ENCODE measurements at places on chromosomes 12 and 14. TPM values are rescaled to one million over a fixed set of nuclear protein-coding genes. Genes with fewer than 3 reads are reported as not detected.

The SLC2A14 gene
- total RNA-seq: under 0.01 TPM

The FAM90A1 gene
- 0.41 TPM for total RNA-seq

- no peak for DNase-seq
Observed at GRCh38 chr12:124169577-124170284, 125.2 kb upstream of the RFLNA start.

DNA sequence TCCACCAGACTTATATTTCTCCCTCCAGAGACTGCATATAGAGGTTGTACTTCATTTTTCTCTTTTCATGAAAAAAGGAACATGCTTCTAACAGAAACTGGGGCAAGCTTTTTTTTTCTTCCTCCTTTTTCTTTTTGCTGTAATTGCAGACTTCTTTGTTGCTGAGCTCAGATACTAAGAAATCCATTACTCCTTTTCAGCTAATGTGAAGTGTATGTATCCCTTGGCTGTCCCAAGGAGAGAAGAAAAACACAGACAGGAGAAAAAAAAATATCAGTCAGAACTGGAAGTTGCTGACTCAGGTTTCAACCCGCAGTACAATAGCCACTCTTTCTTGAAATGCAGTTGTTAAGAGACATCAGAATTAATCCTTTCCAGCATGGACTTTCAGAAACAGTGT, 1248.4 kb downstream of the LRFN5 start:
- DNase-seq: no peak

GRCh38 chr12:1131811-1132224, 140.8 kb downstream of the ERC1 start:
- no peak for DNase-seq

GRCh38 chr14:87966816-87967215, 26.2 kb downstream of the GALC start:
- no peak for DNase-seq

GRCh38 chr14:54123841-54124240, 167.2 kb upstream of the BMP4 start:
- no peak for DNase-seq

GRCh38 chr12:12070674-12071656, at the start of gene BCL2L14:
BCL2L14 (plus strand) TSS chr12:12070939; CDS start chr12:12079306, 8,367 bp downstream.
- DNase-seq: no peak

DNA sequence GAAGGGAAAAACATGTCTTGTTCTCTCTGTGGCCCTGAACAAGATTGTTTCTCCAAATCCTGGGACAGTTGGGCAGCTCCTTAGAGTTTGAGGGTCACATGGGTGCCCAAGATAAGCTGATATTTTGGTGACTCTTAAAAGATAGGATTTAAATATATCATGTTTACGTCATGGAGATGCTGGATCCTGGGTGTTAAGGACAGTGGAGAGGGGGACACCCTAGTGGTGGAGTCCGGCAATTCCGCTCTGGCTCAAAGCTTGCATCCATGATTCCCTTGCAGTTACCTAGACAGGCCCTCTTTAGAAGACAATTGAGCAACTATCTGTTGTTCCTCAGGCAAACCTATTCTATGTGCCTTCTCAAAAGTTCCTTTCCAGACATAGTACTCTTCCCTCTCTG, 101.8 kb downstream of the CMKLR1 start:
- no peak for DNase-seq

GRCh38 chr14:100168506-100168905, 9.1 kb upstream of the DEGS2 start:
- DNase-seq: no peak

- no peak for DNase-seq
Observed at GRCh38 chr12:110088936-110089335, 35.2 kb upstream of the IFT81 start.

GRCh38 chr12:107515446-107515958, 170.1 kb upstream of the PWP1 start:
- DNase-seq: no peak

GRCh38 chr12:127559349-127560040, 707.5 kb upstream of the TMEM132C start:
- DNase-seq: no peak

- no peak for DNase-seq
Observed at GRCh38 chr12:108930155-108930554, 50.3 kb downstream of the DAO start.

GRCh38 chr12:14249368-14249767, 116.1 kb upstream of the ATF7IP start:
- DNase-seq: no peak

- no peak for DNase-seq
Observed at GRCh38 chr14:56686416-56686815, 106.8 kb downstream of the TMEM260 start.

GRCh38 chr12:80553316-80553715, 109.3 kb downstream of the PTPRQ start:
- DNase-seq: no peak

DNA sequence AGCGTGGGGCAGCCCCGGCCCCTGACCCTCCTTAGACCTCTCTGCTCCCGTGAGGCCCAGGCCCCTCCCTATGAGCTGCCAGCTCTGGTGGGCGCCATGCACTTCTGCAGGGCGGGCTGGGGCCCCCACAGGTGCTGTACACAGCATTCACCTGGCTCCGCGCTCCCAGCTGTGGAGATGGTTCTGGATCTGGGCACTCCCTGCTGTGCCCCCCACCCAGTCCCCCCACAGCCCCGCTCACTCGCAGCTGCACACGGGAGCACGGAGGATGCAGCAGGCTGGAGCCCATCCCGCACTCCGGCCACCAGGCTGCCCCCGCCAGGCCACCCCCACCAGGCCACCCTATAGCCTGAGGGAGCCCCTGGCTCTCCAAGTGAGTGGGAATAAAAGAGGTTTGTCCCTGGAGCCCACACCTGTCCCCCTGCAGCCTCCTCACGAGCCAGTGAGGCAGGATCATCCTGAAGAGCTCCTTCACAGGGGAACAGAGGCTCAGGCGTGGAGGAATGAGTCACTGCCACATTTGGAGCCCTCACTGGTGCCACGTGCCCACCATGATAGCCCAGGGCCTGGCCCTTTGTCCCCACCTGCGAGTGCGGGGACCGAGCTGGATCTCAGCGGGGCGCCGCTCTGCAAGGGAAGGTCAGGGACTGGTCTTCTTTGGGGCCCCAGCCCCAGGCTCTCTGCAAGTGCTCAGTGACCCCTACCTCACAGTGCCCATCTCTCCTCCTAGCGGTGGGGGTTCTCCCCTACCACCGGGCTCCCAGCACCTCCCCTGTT, 1.9 kb downstream of the ADSS1 start:
- DNase-seq: no peak

DNA sequence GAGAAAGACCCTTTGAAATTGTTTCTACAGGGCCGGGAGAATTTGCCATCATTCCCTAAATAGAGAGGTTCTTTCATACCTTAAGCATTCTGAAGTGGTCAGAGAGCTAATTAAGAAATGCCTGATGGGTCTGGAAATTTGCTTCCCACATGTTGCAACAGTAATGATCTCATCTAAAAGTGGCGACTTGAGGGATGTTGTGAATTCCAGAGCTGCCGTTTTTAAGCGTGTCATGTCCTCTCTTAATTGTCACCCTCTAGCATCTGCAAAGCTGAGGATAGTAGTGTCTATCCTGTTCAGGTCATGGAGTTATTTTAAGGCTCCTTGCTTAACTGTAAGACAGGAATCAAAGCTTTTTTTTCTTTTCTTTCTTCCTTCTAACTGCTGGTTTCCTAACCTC, 60.4 kb downstream of the FOS start:
- DNase-seq: no peak
